ENCODE measurements at places on chromosomes 16 and 17. TPM values are rescaled to one million over a fixed set of nuclear protein-coding genes. Genes with fewer than 3 reads are reported as not detected.

Gene DNAH17
- 0.45 TPM for total RNA-seq

Gene CTF1
- total RNA-seq: 0.29 TPM

Gene CORO1A
- 18.7 TPM for total RNA-seq

Gene TNRC6A
- 47.3 TPM for total RNA-seq

Gene METTL16
- total RNA-seq: 26.6 TPM

Gene NPIPB13
- total RNA-seq: 3.6 TPM

Gene OR3A3
- not detected for total RNA-seq

Measured in stomach (tissue), 19 donors.